ENCODE measurements at places on chromosomes 5 and 9. TPM values are rescaled to one million over a fixed set of nuclear protein-coding genes. Genes with fewer than 3 reads are reported as not detected.

CDH18 gene
- total RNA-seq: 3.7 TPM

CEL gene
- total RNA-seq: 4.3 TPM

SLC12A2 gene
- 24.6 TPM for total RNA-seq

ECM2 gene
- total RNA-seq: 0.16 TPM

All from mesothelial cell of epicardium (in vitro differentiated cells).